ENCODE measurements at places on chromosomes 12 and 14.
A peak's percentile ranks its signal among the peaks of the same experiment; 100 is the strongest.

DNA sequence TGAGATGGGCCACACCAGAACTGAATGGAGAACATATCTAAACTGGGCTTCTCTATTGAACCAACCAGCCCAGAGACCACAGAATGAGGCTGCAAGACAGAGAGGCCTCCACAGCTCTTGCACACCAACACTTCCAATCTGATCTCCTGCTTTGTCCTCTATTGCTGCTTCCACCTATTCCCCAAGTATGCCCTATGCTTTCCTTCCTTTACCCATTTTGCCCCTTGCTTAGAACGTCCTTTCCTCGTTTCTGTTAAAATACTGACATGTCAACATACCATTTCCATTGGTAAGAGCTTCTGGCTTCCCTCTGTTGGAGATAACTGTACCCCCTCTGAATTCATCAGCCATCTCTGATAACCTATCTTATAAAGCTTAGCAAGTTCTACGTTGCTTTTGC, 2.8 kb downstream of the SLC2A13 start:
- no peak for DNase-seq

- DNase-seq, result no peak
Observed at GRCh38 chr12:124582108-124582424, 14.7 kb upstream of the NCOR2 start.

- no peak for DNase-seq
Observed at GRCh38 chr12:34348836-34349672, 326.8 kb downstream of the ALG10 start.

DNA sequence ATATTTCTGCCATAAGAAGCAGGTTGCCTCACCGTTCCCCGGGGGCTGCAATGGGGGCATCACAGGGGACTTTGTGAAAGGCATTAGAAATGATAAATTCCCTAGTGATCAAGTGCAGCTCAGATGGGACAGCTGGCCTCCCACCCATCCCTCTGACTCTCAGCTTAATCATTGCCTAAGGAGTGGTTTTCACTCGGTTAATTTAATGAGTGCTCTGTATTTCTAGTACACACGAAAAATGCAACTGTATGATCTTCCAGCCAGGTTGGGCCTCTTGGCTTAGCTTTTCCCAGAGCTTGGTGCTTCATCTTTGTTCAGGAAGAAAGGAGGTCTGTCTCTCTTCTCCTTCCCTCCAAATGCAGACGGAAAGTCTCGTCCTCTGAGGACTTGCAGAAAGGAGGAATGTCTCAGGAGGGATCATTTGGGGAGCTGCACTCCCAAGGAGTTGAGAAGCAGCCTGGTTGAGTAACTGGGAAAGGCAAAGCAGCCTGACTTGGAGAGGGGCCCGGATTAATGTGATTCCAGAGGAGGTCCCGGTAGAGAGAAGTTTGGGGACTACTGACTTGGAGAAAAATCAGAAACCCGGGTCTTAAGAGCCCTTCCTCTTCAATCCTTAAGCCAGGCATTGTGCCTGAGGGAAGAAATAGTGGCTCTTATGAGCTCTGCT, 7.2 kb downstream of the CD9 start:
- DNase-seq, result no peak

DNA sequence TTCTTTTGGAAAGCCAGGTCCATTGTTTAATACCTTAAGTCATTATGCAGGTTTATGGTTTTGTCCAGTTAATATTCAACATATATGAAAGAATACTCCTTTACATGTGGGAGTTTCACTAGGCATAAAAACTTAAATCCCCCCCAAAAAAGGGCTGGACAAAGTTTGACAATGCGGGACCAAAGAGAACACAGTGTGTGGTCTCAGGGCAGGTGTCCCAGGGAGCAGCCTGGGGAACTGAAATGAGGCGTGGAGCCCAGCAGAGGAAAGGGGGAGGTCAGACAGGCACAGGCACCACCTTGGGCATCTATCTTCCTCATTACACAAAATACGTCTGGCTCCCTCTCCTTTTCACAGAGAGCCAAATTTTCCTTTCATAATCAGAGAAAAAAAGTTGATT, 22.5 kb downstream of the PKP2 start:
- DNase-seq, result no peak

DNA sequence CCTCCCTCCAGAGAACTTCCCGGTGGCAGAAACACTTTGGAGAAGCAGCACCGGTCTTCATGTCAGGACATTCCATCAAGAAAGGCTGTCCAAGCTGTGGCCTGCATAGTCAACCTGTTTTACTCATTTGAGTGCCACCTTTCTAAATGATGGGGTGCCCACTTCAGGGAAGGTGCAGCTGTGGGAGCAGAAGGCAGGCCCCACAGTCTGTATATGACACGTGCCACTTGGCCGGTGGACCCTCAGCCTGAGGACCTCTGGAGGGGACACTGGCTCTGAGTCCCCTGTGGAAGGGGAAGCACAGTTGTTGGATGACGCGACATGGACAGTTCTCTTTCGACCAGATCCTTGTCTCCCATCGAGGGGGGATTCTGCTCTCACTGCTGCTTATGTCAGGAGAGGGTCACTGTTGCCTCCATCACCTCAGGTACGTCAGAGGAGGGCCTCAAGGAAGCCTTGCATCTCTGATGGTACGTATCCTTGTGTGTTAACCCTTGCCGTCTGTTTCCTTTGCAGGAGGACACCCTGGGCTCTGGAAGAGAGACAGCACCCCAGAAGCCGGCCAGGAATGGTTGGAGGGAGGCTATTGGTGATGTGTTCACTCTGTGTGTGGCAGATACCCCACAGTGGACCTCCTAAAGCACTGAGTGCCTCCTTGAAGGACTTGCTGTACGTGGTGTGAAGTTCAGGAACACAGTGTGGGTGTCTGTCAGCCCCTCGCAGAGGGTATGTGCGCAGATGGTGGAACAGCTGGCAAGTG, 132.1 kb upstream of the RTL1 start:
- no peak for DNase-seq

DNA sequence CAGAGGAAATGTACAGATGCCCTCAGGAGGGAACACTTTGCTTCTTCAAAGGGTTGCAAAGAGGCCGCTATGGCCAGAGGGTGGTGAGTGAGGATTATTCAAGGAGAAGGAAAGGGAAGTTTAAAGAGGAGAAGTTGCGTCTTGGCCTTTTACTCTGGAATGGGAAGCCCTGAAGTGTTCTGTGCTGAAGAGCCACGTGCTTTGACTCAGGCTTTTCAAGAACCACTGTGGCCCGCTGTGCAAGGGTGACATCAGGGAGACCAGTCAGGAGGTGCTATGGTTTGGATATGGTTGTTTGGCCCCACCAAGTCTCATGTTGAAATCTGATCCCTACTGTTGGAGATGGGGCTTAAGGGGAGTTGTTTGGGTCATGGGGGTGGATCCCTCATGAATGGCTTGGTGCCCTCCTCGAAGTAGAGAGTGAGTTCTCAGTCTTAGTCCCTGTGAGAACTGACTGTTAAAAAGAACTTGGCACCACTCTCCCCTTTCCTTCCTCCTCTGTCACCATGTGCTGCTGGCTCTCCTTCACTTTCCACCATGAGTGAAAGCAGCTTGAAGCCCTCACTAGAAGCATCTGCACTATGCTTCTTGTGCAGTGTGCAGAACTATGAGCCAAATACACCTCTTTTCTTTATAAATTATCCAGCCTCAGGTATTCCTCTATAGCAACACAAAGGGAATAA, 66.1 kb upstream of the DUSP6 start:
- no peak for DNase-seq

DNA sequence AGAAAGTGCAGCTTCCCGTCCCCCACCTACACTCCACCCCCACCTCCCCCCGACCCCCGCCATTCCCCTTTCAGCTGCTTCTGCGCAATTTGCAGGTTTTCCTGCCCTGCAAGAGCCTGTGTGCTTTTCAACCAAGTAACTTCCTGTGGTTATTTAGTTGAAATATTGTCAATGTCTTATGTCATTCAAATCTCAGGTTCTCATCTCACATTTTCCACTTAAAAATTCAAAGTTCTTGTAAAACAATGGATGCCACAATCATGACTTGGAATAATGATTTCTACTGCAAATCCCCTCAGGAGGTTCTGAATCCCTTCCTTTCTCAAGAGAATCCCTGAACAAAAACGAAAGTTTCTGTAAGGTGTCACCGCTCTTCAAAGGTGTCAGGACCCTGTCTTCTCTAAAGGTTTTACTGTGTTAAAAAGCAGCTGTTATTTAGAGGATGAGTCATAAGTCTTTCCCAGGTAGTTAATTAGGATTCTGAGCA, 31.6 kb downstream of the WBP11 start:
- no peak for DNase-seq

DNA sequence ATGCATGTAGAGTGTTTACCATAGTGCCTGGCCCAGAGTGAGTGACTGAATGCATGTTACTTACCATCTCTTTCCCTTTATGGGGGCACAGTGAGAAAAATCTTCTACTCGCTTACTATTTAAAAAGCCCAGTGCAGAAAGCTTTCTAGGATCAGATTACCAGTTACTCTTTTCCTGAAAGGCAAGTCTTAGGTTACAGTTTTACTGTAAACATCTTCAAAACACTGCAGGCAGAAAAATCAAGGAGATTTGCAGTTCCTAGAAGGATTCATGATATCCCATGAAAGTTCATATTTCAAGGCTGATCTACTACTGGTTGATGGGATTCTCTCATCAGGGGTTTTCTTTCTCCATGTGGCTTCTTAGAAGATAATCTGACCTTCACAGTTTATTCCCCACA, 29.3 kb upstream of the DAAM1 start:
- DNase-seq, result no peak

DNA sequence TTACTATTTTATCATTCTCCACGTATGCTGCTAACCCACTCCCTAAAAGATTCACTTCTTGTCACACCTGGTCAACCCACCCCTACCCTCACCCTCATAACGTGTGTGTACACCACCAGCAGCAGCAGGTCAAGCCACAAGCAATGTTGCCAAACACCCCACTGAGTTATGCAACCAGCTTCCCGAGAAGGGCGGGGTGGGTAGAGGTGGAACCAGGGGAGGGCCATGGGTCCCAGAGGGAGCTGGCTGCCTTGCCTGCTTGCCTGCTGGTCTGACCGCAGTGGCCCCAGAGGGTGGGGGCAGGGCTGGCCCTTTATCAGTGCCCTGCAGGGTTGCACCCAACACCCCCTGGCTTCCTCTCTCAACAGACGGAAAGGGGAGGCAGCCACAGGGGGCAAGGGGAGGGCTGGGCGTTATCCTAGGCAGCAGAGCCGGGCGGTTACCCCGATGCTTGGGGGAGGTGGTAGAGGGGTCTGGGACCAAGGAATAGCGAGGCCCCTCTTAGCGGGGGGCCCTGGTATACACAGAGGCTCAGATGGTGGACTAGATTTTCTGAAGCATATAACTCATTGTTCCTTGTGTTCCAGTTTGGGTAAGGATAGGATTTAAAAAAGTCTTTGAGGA, 3.5 kb upstream of the NFE2 start:
- peak; percentile 21 for DNase-seq

GRCh38 chr12:3116106-3116844, 39.1 kb downstream of the TSPAN9 start:
- no peak for DNase-seq

DNA sequence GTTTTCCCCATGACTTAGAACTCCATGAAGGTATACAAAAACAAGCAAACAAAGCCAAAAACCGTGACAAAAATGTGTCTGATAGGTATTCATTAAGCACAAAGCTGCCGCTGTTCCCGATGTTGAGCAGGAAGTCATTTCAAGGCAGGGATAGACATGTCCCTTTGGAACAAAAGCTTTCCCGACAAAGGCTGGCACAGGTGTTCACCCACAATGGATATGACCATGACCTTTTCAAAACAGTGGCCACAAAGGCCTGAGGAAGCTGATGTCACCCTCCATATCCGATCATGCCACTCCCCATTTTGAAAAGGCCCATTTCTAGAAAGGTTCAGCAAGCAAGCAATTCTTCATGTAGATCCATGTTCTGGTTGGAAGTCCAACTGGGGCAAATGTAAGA, 279.1 kb downstream of the BTG1 start:
- DNase-seq, result no peak

DNA sequence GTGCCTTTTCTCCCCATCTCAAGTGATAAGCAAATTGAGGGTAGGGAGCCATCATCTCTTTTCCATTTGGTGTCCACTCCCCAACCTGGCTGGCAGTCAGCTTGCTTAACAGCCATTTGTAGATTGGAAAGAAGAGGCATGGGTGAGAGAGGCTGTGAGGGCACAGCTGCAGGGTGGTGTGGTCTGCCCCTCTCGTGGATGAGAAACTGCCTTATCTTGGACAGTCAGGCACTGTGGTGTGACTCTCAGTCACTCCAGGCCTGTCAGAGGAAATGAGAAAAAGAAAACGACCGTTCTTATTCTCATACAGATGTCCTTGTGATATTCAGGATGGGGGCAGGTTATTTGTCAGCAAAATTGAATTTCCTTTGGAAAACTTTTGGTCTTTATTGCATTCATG, 65.1 kb upstream of the SRSF5 start:
- DNase-seq, result no peak

GRCh38 chr12:131849700-131850553, 21.7 kb downstream of the MMP17 start:
- DNase-seq, result no peak

DNA sequence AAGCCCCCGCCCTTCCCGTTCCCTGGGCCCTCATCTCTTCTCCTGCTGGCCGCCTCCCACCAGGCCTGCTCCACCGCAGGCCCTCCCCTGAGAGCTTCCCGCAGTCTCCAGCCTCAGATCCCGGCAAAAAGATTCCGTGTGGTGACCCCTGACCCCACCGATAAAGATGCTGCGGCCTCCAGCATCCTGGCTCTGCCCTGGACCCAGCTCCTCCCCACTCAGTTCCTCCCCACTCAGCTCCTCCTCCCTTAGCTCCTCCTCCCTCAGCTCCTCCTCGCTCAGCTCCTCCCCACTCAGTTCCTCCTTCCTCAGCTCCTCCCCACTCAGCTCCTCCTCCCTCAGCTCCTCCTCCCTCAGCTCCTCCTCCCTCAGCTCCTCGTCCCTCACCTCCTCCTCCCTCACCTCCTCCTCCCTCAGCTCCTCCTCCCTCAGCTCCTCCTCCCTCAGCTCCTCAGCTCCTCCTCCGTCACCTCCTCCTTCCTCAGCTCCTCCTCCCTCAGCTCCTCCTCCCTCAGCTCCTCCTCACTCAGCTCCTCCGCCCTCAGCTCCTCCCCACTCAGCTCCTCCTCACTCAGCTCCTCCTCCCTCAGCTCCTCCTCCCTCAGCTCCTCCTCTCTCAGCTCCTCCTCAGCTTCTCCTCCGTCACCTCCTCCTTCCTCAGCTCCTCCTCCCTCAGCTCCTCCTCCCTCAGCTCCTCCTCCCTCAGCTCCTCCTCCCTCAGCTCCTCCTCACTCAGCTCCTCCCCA, 17.0 kb downstream of the NOC4L start:
- DNase-seq, result no peak
